ENCODE measurements at places on chromosomes 4 and X.

- DNase-seq: no peak
Measured at GRCh38 chr4:112508356-112508755, 7.6 kb downstream of the NEUROG2 start.

- no peak for DNase-seq
Measured at GRCh38 chr4:24192018-24192641, 302.3 kb upstream of the PPARGC1A start.

DNA sequence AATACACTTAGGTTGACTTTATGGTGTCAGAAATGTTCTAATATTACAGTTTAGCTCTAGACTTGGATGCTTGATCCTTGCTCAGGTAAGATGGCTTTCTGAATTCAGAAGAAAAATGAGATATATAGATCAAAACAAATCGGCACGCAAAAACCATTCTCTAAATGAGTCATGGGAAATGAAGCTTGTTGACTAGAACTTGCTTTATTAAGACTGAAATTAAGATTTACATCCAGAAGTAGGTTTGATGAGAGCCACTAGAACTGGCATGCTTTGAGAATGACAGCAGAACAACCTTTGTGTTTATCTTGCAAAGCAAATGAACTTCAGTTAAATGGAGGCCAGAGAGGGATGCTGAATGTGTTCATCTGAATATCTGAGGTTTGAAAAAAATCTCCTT, 304.9 kb upstream of the KLF3 start:
- no peak for DNase-seq

- DNase-seq: peak; percentile 70
Measured at GRCh38 chrX:38973322-38973721, 172.1 kb downstream of the MID1IP1 start.

DNA sequence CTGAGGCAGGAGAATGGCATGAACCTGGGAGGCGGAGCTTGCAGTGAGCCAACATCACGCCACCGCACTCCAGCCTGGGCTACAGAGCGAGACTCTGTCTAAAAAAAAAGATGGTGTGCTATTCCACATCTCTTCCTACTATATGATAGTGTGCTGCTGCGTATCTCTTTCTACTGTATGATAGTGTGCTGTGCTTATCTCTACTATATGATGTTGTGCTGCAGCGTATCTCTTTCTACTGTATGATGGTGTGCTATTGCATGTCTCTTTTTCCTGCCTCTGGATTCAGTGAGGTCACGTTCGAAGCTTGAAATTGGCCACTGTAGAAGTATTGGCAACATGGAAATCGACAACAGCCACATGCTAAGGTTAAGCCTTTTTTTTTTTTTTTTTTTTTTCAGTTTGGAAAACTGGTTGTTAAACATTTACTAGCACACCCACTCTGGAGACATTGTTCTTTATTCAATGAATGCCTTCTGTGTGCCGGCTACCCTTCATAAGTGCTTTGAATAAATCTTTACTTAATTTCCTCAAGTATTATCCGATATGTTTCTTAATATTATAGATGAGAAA, 31.0 kb downstream of the ARFIP1 start:
- DNase-seq: no peak

GRCh38 chr4:38664706-38665401, 855 bp downstream of the KLF3 start:
- peak; percentile 54 for DNase-seq

GRCh38 chrX:112085149-112085548, 2.6 kb upstream of the TRPC5 start:
- no peak for DNase-seq

All from fibroblast of upper back skin (primary cell).